ENCODE measurements at places on chromosomes 7 and 10. TPM values are rescaled to one million over a fixed set of nuclear protein-coding genes. Genes with fewer than 3 reads are reported as not detected.

DNA sequence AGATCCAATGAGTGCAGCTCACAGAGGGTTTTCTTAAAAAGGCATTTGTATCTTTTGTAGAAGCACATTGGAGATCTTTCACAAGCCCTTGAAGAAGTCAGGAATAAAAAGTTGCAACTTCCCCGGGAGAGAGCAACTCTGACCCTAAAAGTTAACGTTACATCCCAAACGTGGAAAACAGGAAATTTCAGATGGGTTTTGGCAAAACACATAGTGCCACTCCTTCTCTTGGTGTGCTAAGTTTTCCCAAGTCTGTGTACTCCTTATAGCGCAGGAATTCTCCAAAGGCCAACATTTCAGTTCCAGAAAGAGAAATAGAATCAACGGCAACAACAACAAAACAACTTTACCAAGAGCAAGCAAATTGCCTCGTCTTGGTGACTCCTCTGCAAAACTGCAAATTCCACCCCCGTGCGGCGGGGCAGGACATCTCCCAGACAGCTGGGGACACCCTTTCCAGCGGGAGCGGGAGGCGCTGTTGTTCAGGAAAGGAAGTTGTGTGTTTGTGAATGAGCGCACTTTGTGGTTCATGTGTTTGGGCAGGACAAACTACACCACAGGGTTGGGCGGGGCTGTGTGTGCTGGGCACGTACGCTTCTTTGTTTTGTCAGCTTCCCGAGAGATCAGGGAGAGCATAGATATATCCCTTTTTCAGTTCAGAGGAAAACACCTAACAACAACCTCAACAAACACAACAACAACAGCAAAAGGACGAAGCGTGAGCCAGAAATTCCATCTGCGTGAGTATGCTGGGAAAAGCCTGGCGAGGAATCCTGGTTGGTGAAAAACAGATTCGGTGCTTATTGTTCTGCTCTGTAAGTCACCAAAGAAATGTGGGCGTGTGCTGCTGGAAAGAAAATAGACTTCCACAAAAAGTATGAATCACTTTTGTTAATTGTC, 294.7 kb upstream of the PITRM1 start:
- DNase-seq: peak; percentile 96

DNA sequence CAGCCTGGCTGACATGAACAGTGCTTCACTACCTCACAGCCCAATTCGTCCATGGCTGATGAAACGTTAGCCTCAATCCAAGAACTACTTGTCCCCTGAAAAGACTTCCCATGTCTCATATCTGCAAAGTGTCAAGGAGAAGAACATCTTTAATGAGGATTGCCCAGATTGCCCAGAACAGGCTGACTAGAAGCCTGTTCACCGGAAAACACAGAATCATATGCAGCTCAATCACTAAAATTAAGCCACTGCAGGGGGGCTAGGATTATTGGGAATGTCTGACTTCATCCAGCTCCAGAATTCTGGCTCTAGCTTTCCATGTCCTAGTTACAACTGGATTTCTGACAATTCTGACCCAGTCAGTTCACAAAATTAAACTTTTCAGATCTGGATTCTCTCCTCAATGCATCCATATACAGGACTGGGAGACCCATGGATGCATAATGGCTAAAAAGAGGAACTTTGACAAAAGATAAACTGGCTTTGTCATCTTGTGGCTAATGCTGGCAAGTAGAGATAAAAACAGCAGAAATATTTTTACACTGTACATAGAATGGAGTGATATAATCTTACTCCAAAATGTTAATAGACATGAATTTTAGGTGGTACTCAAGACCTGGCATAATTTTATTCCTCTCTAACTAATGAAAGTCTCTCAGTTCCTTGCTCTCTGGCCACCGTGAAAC, 467.0 kb upstream of the POT1 start:
- DNase-seq: no peak

- DNase-seq: no peak
Observed at GRCh38 chr10:133614830-133615580, 11.6 kb downstream of the FRG2B start.

DNA sequence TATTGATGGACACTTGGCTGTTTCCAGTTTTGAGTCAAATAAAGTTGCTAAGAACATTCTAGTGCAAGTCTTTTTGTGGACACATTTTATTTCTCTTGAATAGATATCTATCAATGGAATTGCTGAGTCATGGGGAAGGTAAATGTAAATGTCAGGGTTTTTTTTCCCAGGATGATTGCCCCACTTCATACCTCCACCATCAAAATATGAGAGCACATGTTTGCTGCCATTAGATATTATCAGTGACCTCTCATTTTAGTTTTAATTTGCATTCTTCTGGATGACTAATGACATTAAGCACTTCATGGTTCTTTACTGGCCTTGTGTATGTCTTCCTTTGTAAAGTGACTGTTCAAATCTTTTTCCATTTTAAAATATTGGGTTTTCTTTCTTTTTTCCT, 45.7 kb downstream of the PAPSS2 start:
- DNase-seq: peak; percentile 80

- no peak for DNase-seq
Observed at GRCh38 chr7:4129481-4130122, 552.5 kb upstream of the FOXK1 start.

DNA sequence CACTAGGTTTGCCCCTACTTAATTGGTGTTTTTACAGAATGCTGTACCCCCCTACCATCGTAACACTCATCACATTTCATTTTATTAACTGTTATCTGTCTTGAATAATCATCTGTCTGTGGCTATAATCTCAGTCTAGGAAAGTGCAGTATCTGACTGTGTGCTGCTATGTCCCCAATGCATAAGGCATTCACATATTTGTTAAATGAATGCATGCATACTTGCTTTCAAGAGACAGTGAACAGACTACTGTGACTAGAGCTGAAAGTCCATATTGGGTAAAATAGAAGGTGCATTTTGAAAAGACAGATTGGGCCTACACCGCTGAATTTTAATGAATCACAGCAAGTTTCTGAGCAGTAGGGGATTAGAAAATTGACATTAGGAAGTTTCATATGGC, 112.3 kb downstream of the ARHGAP12 start:
- peak; percentile 44 for DNase-seq

- DNase-seq: no peak
Observed at GRCh38 chr10:64316416-64316815, 795.2 kb downstream of the REEP3 start.

- peak; percentile 33 for DNase-seq
Observed at GRCh38 chr10:53601260-53601875, 828.8 kb upstream of the MBL2 start.

DNA sequence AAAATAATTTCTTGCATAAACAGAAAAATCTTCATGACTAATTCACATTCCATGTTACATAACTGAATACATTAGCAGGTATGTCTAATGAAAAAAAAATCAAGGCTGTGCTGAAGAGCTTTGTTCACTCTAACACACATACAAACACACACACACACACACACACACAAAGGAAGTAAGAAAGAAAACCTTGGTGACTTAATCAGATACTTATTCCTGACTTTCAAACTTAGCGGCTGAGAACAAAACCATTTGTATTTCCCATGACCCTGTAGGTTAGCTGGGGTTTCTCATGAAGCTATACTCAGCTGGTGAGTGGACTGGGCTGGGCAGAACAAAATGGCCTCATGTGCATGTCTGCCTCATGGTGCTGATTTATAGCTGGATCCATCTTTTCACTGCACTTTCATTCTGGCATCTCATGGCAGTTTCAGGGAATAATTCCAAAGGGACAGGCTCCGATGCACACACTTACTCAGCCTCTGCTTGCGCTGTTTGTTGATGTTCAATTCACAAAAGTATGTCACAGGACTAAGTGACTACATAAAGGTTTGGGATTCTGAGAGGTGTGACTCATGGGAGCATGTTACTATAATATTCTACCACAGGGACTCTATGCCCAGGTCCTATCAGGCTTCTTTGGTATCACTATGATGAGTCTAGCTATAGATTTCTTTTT, 161.2 kb downstream of the PCLO start:
- DNase-seq: no peak

DNA sequence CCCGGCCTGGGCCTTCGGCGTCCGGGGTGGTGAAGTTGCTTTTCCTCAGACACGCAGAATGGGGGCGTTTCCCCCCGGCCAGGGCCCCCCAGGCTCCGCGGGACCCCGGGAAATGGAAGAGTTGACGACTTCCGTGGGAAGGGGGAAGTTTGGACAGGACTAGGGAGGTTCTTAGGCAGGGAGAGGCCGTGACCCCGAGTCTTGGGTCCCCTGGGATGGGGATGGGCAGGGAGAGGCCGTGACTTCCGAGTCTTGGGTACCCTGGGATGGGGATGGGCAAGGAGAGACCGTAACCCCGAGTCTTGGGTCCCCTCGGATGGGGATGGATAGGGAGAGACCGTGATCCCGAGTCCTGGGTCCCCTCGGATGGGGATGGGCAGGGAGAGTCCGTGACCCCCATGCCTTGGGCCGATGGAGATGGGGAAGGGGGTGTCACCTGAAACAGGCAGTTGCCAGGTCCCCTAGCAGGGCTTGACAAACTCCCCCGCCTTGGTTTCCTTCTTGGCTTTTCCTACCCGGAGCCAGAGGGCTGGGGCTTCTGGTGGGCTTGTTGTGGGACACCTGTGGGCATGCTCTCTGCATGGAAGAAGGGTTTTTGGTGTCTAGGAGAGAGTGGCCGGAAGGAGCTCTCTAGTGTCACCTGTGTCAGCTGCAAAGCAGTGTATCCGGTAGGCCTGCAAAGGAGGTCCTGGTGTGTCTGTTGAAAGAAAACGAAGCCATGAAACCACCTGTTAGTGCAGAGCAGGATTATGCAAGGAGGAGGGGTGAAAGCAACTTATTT, 1.1 kb downstream of the TRRAP start:
- DNase-seq: peak; percentile 24

DNA sequence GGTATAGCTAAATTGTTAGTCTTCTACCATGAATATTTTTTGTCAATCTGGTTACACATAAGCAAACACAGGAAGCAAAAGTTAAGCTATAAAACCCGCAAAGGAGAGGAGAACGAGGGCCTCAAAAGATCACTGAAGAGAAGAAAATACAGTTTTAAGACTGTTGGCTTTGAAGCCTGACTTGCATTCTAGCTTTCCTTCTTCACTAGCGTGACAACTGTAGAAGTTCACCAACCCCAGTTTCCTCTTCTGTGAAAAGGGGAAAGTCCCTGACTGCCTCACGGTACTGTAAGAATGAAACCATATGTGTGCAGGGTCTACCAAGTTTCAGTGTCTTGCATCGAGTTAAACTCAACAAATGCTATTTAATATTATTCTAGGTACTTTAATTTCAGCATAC, 7.5 kb upstream of the LRRN3 start:
- DNase-seq: no peak

DNA sequence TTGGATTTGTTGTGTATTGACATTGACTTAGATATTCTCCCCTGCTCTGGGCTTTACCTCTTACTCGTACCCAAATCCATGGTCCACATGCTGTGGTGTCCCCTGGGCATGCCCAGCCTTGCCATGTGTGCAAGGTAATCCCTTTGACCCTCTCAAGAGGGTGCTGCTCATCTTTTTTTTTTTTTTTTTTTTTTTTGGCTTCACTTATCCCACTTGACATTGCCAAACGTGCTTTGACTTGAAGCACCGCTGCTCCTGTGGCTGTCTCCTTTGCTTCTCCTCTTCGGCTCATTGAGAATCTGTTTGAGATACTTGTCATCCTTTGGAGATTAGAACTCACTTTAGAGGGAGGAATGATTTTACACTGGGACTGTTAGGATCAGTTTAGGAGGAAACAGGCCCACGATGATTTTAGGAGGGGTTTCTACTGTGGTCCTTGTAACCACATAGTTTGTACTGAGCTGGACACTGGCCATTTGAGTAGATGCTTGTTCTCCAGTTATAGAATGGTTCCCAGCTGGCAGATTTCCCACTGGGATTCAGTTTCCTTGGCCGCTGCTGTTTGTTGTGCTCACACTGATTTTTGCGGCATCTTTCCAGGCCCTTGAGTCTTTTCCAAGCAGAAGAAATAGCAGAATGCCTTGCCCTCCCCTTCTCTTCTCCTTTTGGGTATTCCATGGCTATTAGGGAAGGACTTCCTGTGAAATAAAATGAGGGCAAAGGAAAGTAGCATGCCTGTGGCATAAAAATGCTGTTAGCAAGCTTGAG, 184.8 kb downstream of the AUTS2 start:
- peak; percentile 12 for DNase-seq

DNA sequence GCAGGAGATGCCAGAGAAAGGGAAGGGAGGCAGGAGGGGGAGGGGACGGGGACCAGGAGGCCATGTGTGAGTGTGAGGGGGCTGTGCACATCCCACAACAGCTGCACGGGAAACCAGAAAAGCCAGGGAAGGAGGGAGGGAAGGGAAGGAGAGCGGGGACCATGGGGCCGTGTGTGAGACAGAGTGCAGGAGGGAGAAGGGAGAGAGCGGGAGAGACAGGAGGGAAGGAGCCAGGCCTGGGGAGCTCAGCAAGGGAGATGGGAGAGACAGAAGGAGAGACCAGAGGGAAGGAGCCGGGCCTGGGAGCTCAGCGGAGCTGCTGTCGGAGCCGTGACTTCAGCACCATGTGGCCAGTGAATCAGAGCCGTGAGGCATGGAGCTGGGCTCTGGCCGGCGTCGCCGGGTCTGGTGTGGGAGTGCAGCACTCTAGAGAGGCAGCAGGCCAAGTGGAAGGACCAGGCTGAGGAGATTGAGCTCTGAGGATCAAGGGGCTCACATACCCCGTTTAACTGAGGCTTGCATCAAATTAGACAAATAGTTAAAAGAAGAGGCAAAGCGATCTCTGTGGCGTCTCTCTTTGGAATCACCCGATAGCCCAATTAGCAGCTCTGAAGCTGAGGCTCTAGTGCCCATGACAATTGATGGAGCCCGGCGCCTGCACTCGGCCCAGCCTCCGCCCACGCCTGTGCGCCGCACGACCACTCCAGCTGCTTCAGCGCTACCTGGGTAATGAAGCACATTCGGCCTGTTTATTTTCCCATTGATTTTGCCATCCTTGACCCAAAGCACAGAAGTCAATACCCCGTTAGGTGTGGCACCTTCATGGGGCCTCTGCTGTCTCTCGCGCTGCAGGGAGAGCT, 150.4 kb downstream of the MAD1L1 start:
- DNase-seq: peak; percentile 81

GRCh38 chr10:113450046-113450804, 102.6 kb upstream of the HABP2 start:
- peak; percentile 4 for DNase-seq

GRCh38 chr7:28083998-28084985, 96.3 kb downstream of the JAZF1 start:
- DNase-seq: peak; percentile 74

Gene AKR1C2
- total RNA-seq: 1.6 TPM

Gene CFTR
- total RNA-seq: 0.43 TPM

Gene ETV1
- 11.7 TPM for total RNA-seq

Gene SHTN1
- 2.2 TPM for total RNA-seq

Gene PIK3CG
- total RNA-seq: 0.64 TPM

Gene STEAP2
- total RNA-seq: 4.5 TPM

Gene MRC1
- total RNA-seq: under 0.01 TPM

Gene CHST15
- 16.4 TPM for total RNA-seq

Gene ATP6V0A4
- under 0.01 TPM for total RNA-seq

Measured in fibroblast of villous mesenchyme (primary cell).